ENCODE measurements at places on chromosomes 5 and 9. TPM values are rescaled to one million over a fixed set of nuclear protein-coding genes. Genes with fewer than 3 reads are reported as not detected.

DNA sequence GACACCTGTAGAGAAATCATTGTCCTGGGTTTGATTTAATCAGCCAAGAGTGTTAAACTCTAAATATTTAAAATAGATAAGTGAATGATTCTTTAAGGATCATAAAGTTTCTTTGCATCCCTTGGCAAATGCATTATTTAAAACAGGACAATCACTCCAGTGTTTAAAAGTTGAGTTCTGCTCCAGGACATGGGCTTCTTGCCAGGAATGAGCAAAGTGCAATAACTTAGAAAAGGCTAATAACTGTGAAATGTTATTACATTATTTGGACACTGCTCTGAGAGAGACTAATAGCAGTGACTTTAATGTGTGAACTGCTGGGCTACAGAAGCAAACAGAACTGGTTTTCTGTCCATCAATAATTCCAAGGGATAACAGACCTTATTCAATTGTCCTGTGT lies 283.3 kb downstream of the GABRB2 start:
- no peaks in the 10 kb centered on the region for H3K27me3 ChIP-seq
- H3K27ac ChIP-seq: no peak overlapping the region
- no peaks in the 10 kb centered on the region for H3K4me1 ChIP-seq

GRCh38 chr5:165227515-165227914 lies 1722.1 kb downstream of the MAT2B start:
- no peak overlapping the region for H3K4me3 ChIP-seq
- H3K4me1 ChIP-seq: no peaks in the 10 kb centered on the region
- H3K27ac ChIP-seq: no peak overlapping the region
- no peak for DNase-seq
- no peaks in the 10 kb centered on the region for H3K27me3 ChIP-seq

DNA sequence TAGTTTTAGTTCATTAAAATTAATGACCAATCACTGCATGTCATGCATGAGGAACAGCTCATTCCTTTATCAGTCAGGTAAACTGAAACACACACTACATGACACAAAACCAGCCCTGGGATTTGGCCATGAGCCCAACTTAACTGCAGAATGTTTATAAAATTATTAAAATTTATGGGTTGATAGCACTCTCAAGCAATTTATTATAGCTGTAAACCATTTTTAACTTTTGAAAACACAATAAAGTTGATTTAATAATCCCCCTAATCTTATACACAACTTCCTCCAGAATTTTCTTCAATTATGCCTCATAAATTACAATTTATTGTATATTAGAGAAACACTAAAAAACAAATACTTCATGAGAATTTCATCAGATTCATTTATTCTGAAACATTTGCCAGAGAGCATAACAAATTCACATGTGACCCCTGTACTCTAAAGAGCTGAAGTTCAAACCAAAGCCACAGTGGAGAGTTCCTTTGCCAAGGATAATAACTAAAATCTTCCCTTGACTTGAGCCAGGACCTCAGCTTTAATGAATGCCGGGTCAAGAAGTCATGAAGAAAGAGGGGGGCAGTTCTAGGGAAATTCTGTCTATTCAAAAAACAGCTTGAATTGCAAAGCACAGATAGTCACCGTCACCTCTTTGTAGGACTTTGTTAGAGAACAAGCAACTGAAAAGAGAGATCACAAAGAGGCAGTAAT lies 763.7 kb upstream of the GRAMD2B start:
- no peak for DNase-seq
- no peak overlapping the region for H3K27ac ChIP-seq
- H3K4me3 ChIP-seq: no peak overlapping the region
- H3K4me1 ChIP-seq: no peaks in the 10 kb centered on the region

GRCh38 chr9:70579686-70580085 lies 165.2 kb upstream of the KLF9 start:
- DNase-seq: no peak
- H3K4me1 ChIP-seq: no peaks in the 10 kb centered on the region

DNA sequence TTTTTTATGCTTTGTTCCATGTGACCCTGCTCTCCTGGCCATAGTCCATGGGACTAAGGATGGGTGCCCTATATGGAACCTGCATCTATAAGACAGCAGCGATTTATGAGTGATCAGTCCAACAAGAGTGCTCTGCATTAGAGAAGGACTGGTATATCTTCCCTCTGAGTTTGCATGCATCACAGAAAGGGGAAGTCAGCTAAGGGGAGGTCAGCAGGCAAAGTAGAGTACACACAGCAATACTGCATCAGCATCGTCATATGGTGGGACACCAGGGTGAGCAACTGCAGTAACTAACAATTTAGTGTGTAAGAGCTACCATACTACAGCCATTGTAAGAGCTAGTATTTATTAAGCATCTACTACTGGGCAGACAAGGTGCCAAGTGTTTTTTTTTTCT lies 311.3 kb downstream of the NDUFS4 start:
- H3K36me3 ChIP-seq: no peaks in the 10 kb centered on the region
- DNase-seq: no peak
- H3K27ac ChIP-seq: no peak overlapping the region
- H3K4me1 ChIP-seq: no peaks in the 10 kb centered on the region

GRCh38 chr5:11182441-11183080 lies 421.5 kb upstream of the DAP start:
- DNase-seq: peak; percentile 18
- no peaks in the 10 kb centered on the region for H3K36me3 ChIP-seq
- H3K4me1 ChIP-seq: no peaks in the 10 kb centered on the region

DNA sequence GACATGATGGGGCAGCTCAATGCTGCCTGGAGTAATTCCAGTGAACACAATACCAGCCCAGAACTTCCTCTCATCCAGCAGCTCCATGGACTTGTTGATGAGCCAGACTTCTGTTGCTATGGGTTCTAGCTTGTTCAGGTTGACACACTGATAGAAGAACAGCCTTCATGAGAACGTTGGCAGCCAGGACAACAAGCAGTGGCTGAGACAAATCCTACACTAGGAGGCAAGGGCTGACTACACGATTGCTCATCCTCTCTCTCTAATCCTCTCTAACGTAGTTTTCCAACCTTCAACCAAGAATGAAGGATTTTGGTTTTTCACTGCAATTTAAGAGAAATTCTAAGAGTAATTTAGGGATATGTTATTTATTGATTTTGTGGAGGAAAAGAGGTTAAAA lies 67.8 kb downstream of the NIPSNAP3B start:
- no peaks in the 10 kb centered on the region for H3K27me3 ChIP-seq
- H3K27ac ChIP-seq: no peak overlapping the region
- H3K4me1 ChIP-seq: no peaks in the 10 kb centered on the region

- H3K27me3 ChIP-seq: no peaks in the 10 kb centered on the region
- no peak for DNase-seq
- H3K36me3 ChIP-seq: no peaks in the 10 kb centered on the region
- no peak overlapping the region for H3K4me3 ChIP-seq
- H3K27ac ChIP-seq: no peak overlapping the region
These were observed 596.6 kb upstream of the ZNF608 start for GRCh38 chr5:125343015-125343414.

Gene CDX1
- not detected for total RNA-seq

Gene TNC
- 0.49 TPM for total RNA-seq

Gene CYFIP2
- total RNA-seq: 45.1 TPM

Gene ANKRD31
- 0.30 TPM for total RNA-seq

Data from HCT116 (cell line).